ENCODE measurements at places on chromosomes 6 and 20.

DNA sequence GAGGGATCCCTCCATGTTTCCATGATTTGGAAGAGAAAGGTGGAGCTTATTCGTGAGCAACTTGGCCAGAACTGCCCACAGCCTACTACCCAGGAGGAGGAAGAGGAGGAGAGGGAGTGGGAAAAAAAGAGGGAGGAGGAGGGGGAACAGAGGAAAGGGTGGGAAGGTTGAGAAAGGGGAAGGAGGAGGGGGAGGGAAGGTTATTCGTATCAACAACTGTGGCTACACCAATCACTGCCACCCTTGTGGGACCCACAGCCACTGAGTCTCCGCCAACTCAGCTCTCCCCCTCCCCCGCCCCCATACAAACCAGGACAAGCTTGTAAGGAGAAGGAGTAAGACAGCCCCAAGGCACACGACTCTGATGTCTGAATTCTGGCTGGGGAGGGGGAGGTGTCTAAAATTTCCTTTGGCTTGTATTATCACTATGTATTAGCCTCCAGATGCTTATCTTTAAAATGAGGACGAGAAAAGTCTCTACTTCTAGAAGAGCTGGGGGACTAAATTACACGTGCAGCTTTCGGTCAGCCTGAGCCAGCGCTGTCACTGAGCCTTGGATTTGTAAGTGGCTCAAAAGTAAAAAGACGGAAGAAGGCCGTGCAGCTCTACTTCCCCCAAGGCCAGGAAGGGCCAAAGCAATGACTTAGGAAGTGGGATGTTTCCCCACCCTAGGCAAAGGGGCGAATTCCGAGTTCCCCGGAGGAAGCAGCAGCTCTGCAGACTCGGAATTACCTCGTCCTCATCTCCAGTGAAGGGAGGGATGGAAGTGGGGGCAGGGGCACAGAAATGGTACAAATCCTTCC lies 1.0 kb downstream of the FKBP1A start:
- DNase-seq: no peak

DNA sequence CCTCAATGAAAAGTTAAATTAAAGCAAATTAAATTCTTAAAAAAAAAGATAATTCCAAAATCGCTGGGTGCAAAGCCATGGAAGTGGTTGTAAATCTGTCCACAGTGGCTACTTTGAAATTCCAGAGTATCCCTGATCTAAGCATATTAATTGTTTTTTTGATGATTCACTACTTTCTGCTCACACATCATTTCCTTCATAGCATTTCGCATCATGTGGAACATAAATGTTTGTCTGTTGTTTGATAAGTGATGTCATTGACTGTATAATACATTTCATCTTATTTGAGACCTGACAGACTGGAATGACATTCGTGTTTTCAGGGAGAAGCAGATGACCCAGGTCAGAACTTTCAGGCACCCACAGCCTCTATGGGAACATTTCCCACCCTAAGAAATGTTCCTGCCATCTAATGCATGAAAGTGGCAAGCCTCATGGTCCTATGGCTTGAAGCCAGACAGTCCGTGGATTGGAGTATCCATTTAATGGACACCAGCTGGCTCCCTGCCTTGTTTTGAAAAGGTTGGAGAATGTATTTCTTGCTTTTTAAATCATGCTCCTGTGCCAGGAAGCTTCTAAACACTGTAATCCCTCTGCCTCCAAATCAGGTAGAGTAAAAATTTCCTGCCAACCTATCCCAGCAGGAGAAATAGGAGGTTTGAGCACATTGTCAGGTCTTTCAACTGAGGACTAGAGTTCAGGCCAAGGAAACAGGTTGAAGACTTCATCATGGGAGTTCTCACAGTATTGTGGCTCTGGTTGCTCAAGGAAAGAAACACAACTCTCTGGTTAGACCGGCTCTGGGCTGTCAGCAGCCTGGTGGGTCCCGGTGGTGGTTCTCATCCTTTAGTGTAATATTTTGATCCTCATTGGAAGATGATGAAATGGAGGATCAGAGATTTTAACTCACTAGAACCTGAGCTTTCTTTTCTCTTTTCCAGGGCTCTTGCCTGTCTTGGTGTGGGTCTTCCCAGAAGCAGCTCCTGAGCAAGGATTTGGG lies 157.9 kb downstream of the SLC24A3 start:
- DNase-seq: no peak

DNA sequence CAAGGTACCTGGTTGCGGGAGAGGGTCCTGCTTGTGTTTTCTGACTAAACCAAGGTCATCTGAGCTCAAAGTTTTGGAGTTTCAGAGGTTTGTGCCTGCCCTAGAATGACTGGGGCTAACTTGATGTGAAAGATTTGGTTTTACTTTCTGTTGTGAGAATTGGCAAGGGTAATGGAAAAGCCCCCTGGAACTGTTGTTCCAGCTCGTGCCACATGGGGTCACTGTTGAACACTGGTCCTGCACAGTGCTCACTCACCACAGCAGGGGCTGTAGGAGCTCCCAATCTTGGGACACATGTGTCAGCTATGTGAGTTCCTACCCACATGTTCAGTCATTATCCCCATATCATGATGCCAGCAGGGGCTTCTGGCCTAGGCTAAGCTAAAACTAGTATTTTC lies 6.5 kb downstream of the TGM6 start:
- DNase-seq: no peak

DNA sequence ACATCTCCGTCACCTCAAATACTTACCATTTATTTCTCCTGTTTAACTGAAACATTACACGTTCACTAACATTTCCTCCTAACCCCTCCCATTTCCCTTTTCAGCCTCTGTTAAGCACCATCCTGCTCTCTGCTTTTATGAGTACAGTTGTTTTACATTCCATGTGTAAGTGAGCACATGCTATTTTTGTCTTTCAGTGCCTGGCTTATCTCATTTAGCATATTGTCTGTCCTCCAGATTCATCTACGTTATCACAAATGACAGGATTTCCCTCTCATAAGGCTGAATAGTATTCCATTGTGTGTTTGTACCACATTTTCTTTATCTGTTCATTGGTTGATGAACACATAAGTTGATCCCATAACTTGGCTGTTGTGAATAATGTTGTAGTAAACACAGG lies 22.7 kb downstream of the TAF11 start:
- no peak for DNase-seq

- DNase-seq: no peak
Observed at GRCh38 chr6:123648723-123649122, 12.0 kb upstream of the TRDN start.

GRCh38 chr6:13554929-13555333 lies 19.5 kb upstream of the SIRT5 start:
- DNase-seq: no peak

- no peak for DNase-seq
Observed at GRCh38 chr6:30481211-30481964, 7.9 kb upstream of the HLA-E start.

DNA sequence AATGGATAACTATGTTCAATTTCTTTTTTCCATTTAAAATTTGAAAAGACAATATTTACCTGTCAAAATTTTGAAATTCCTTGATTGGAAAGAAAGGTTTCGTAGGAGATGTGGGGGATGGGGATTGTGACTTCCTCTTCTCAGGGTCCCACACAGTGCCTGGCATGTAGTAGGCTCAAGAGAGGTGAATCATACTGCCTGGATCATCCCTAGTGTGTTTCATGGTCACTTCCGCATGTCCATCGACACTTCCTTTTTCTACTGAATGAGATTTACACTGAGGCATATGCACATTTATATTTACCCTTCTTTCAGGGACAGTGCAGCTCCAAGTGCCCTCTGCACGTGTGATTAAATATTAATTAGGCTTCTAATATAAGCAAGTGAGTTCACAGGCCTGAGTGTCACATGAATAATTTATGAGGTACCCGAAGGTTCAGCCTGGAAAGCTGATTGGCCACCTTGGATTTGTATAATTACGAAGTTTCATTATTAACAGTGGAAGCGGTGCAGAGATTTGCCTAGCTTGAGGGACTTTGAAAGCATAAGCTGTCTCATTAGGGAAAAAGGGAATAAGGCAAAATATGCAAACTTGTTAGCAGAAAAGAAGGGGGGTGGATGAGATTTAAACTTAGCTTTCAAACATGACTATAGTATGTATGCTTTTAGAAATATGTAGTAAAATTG lies 177.5 kb upstream of the MMS22L start:
- no peak for DNase-seq
